Transverse colon (tissue), 4 donors: ENCODE measurements at places on chromosomes 12 and 14. TPM values are rescaled to one million over a fixed set of nuclear protein-coding genes. Genes with fewer than 3 reads are reported as not detected.
A peak's percentile ranks its signal among the peaks of the same experiment; 100 is the strongest.

Gene OASL
- 18.7 TPM for total RNA-seq

Gene IAPP
- total RNA-seq, result not detected

Gene LTBP2
- 10.3 TPM for total RNA-seq

Gene BMP4
- total RNA-seq, result 56.5 TPM

Gene DHRS2
- not detected for total RNA-seq

Gene SPX
- total RNA-seq, result not detected

Gene SLC6A13
- not detected for total RNA-seq

Gene EGLN3
- total RNA-seq, result 10.7 TPM

Gene FGF6
- total RNA-seq, result not detected

GRCh38 chr12:45435945-45436710 lies 220.2 kb downstream of the ANO6 start:
- no peak overlapping the region for H3K4me3 ChIP-seq
- no peak for DNase-seq
- H3K27ac ChIP-seq, result no peak overlapping the region
- no peaks in the 10 kb centered on the region for H3K4me1 ChIP-seq

GRCh38 chr14:26377150-26377549 lies 220.7 kb downstream of the NOVA1 start:
- no peak overlapping the region for H3K4me3 ChIP-seq
- no peaks in the 10 kb centered on the region for H3K27me3 ChIP-seq
- H3K36me3 ChIP-seq, result no peaks in the 10 kb centered on the region

GRCh38 chr12:1170411-1170810 lies 179.4 kb downstream of the ERC1 start:
- DNase-seq, result no peak
- H3K4me3 ChIP-seq, result no peak overlapping the region
- H3K27ac ChIP-seq, result no peak overlapping the region
- no peaks in the 10 kb centered on the region for H3K27me3 ChIP-seq
- H3K4me1 ChIP-seq, result no peaks in the 10 kb centered on the region

DNA sequence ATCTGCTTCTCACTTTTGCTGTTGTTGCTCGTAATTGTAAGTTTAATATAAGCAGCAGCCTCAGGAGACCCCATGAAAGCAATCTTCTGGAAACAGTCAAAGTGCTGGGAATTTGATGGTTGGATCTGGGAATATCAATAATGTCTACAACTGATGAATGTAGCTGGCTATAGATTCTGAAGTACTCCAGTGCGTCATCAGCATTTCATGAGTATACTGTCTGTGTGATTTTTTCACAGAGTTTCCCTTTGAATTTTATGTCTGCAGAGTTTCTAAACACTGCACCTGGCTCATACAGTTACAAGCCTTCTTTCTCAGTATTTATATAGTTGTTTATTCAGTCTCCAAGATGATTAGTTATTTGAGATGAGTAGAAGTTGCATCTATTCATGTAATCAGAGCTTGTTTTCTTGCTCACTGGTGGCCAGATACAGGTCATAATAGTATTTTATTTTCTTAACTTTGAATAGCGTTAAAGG lies 222.3 kb downstream of the RAD51B start:
- H3K4me1 ChIP-seq, result peaks cover 3% of the 10 kb centered on the region
- H3K27ac ChIP-seq, result peak overlapping the region; percentile 79
- H3K36me3 ChIP-seq, result no peaks in the 10 kb centered on the region

DNA sequence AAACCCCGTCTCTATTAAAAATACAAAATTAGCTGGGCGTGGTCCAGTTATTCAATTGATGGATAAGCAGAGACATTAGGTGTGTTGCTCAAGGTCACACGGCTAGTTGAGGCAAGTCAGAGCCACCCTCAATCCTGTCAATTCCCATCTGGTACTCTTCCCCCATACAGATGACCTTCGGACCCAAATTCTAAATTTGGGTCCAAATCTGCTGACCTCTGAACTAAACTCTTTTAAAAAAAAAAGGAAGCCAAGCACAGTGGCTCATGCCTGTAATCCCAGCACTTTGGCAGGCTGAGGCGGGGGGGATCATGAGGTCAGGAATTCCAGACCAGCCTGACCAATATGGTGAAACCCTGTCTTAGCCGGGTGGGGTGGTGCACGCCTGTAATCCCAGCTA lies 23.9 kb downstream of the GCN1 start:
- H3K27ac ChIP-seq, result no peak overlapping the region
